Effector memory CD8-positive, alpha-beta T cell (primary cell): ENCODE measurements at places on chromosomes 3 and 15.

DNA sequence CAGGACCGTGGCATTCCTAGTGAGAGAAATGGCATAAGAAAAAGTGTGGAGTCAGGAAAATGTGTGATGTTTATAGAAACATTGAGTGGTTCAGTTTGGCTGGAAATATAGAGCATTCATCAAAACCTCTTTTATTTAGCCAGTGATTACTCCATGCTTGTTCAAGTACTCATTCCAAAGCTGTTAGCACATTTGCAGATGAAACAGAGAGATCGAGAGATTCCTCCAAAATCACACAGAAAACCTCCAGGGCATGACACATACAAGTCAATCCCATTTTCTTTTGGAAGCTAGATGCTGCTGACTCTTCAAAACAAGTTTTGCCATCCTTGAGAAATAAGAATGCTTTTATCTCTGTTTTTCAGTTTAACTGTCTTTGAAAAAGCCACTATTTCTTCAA lies 11.5 kb upstream of the MB21D2 start:
- DNase-seq = no peak

DNA sequence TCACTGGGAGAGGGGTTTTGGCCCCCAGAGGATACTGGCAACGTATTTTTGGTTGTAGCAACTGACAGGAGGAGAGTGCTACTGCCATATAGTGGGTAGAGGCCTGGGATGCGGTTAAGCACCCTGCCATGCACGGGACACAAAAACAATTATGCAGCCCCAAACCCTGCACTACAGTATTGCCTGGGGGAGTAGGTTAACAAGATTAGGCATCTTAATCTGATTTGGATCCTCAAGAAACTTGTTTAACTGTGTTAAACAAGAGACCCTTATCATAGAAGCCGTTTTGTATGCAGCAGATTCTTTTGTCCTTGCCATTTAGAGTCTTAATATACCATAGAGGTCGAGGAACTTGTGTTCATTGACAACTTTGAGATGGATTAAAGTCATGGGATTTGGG lies 3.4 kb downstream of the PHLDB2 start:
- no peak for DNase-seq

- no peak for DNase-seq
These were observed 54.7 kb downstream of the RPL22L1 start for GRCh38 chr3:170815340-170815739.

DNA sequence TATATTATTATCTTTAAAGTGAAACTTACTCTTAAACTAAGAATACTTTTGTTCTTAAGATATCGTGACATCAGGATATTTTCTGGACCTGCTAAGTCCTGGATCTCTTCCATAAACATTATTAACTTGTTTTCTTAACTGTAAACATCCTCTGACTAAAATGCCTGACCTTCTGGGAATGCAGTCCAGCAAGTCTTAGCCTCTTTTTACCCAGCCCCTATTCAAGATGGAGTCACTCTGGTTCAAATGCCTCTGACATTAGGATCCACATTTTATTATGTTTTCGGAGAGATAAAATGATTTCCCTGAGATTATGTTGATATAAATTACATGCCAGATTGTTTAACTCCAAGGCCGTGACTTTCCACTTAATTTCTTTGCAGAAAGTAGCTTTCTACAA lies 37.6 kb downstream of the OSTN start:
- DNase-seq = no peak

DNA sequence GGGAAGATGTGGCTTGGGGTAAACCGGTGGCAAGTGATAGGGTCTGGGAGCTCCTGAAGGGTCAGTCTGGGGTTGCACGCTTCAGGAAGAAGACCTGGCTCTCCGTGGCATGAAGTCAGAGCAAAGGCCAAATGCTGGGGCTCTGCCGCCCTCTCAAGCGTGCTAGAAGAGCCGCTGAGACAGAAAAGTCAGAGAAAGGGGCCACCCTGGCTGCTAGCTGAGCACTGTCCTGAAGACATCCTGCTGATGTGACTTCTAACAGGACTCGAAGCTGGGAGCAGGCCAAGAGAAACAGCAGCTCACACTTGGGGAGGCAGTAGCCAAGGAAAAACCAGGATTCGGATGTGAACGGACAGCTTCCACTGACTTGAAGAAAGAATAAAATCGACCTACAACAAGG lies 270.4 kb downstream of the OCA2 start:
- DNase-seq = no peak

DNA sequence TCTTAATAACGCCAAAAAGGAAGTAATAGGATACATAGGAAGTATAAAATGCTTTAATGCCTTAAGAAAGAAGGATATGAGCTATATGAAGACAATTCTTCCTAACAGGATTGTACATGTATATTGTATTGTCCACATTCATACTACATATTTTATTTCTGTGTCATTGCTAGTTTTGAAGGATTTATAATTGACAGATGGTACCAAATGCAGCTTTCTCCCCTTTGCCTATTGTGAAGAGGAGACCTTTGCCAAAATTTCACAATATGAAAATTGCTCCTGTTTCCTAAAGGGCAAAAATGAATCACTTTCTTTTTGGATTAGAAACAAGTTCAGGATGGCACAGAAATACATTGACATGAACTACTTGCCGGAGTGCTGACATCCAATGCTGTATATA lies 34.8 kb upstream of the EOMES start:
- no peak for DNase-seq

- DNase-seq = peak; percentile 19
These were observed 98.6 kb downstream of the FBLN2 start for GRCh38 chr3:13647298-13648059.

GRCh38 chr3:9946112-9947024 lies 5.8 kb downstream of the PRRT3 start:
- peak; percentile 78 for DNase-seq

- no peak for DNase-seq
These were observed 47.0 kb upstream of the DLG1 start for GRCh38 chr3:197345390-197345789.

DNA sequence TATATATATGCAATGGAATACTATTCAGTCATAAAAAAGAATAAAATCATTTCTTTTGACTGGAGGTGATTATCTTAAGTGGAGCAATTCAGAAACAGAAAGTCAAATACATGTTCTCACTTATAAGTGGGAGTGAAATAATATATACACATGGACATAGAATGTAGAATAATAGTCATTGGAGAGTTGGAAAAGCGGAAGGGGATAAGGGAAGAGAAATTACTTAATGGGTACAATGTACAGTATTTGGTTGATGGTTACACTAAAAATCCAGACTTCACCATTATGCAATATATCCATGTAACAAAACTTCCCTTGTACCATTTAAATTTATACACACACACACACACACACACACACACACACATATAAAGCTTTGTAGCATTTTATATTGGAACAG lies 84.3 kb downstream of the RAP2B start:
- DNase-seq = no peak

DNA sequence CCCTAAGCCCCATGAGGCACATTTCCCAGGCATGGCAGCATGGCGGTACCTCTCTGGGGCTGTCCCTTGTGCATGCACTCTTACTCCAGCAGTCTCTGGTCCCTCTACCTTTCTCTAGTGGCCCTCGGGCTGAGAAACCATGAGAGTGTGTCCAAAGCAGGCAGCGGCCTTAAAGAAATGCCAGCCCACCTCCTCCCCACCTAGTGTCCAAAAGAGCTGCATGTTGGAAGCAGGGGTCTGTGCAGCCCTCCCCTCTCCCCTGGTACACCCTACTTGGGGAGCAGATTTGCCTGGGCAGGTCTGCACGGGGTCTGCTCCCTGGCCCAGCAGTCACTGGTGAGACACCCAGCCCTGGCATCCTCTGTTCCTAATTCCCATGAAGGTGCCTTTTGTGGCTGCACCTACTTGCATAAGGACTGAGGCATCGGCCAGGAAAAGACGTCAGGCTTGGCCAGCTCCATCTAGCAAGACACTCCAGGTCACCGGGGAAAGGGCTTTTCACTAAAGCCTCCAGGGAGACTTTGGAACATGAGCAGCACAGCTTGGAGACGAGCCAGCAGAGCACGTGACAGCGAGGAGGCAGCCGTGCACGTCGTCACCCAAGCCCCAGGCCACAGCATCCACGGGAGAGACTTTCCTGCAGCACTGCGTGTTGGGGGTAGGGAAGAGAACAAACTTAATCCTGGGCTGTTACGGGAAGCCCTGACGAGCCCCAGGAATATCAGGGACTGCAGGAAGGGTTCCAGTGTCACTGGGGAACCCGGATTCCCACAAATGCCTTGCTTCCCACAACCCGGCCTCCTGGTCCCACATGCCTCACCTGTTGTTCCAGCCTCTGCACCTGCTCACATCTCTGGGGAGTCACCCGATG lies 38.8 kb downstream of the TM2D3 start:
- DNase-seq = no peak
